ENCODE measurements at places on chromosomes 16 and 17.

DNA sequence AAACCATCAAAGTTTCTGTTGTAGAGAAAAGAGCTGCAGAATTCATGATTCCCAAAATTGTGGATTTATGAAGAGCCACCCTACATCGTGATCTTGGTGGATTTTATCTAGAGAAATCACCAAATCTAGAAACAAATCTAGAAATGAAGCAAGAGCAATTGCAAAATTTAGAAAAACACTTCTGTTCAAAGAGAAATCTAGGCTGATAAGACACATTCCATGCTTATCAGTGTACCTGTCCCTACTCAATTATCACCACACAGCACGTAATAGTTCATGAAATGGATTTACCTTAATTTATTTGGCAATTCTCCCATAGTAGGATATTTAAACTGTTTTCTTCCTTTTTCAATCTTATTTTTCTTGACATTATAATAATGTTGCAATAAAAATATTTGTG is 94.0 kb upstream of the NOL11 start:
- no peak for DNase-seq

DNA sequence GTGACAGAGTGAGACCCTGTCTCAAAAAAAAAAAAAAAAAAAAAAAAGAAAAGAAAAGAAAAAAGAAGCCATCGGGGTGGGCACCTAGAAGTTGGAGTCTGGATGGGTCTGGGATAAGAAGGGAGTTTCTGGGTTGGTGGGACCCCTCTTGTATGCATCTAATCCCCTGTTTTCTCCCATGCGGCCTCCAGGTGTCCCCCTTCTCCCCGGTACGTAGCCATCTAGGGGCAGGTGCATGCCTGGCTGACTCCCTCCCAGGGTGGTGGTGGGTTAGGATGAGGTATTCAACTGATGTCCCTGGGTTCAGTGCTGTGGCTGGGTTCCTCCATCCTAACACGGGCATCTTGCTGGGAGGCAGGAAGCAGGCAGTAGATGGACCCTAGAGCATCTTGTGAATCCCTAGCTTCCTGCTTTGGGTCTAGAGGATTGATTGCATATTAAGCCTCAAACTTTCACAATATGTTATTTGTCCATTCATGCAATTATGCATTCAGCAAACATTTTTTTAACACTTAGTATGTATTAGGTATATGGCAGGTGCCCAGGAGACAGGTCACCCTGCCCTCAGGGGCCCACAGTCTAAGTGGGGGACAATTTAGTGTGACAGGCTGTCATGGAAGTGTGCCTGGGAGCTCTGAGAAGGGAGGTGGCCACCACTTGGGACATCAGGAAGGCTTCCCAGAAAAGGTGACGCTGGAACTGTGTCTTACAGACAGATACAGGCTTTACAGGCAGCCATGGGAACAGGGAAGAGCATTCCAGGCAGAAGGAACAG is 13.1 kb downstream of the FMNL1 start:
- no peak for DNase-seq

GRCh38 chr17:681738-682529 is 32.7 kb downstream of the VPS53 start:
- no peak for DNase-seq

DNA sequence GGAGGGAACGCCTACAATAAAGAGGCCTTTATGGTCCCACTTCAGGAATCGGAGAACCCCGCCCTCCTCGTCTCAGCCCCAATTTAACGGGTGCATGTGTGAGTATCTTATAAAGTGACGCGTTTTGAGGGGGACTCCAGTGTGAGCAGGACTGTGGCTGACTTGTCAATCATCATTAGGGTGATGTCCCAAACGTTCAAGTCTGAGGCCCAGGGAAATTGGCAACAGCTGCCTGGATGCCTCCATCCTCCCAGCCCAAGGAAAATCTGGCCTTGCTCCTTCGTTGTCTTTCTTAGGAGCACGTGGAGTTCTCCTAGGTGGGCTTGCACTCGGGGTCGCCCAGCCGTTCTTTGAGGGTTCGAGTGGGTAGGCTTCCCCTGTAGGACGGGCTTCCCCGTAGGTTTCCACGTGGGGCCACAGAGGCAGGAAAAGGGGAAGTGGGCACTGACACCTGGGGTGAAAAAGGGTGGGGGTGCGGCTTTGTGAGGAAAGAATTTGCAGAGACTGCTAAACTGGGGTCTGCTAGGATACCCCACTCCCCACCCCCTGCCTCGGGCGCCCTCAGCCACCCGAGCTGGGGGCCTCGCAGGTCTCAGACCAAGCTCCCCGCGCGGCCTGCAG is 561 bp upstream of the HERPUD1 start:
- peak; percentile 73 for DNase-seq

GRCh38 chr17:28499364-28499664 is 6.8 kb upstream of the FOXN1 start:
- no peak for DNase-seq

DNA sequence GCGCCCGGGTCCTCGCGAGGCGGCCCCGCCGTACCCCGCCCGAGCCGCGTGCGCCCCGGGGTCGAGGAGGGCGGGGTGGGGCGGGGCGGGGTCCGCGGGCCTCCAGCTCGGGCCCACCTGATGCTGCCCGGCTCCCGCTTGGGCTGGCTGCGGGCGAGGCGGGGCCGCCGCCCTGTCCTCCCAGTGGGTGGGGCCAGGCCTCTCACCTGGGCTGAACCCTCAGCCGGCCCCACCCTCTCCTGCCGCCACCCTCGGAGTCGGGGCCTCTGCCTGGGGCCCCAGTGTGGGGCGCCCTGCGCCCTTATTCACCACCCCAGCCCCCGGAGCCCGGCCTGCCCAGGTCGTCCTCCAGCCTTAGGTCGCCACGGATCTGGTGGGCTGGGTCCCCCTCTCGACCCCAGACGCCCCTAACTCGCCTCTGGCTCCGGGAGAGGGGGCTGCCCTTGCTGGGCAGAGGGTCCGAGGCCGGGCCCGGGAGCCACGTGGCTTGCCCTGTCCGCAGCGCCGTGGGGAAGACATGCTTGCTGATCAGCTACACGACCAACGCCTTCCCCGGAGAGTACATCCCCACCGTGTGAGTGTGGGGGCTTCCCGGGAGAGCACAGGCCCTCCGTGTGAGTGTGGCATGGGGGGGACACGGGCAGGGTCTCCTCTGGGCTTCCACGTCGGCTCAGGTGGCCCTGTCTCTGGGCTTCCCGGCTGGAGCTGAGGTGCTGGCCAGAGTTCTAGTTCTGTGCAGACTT is 578 bp downstream of the RAC3 start:
- DNase-seq = peak; percentile 77

DNA sequence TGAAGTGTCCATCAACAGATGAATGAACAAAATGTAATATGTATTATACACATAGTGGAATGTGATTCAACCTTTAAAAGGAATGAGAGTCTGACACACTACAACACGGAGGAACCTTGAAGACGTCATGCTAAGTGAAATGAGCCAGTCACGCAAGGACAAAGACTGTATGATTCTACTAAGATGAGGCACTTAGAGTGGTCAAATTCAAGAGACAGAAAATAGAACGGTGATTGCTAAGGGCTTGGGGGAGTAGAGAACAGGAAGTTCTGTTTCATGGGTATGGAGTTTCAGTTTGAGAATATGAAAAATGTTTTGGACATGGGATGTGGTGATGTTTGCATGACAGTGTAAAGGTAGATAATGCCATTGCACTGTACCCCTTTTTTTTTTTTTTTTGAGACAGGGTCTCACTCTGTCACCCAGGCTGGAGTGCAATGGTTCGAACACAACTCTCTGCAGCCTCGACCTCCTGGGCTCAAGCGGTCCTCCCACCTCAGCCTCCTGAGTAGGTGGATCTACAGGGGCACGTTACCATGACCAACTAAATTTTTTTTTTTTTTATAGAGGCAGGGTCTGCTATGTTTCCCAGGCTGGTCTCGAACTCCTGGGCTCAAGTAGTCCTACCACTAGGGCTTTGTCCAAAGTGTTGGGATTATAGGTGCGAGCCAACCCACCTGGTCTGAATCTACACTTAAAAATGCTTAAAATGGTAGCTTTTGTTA is 2.9 kb upstream of the CCDC102A start:
- DNase-seq = peak; percentile 61

- DNase-seq = no peak
These were observed 68.0 kb upstream of the CREBBP start for GRCh38 chr16:3948378-3948995.

GRCh38 chr16:17414421-17414820 is 56.3 kb downstream of the XYLT1 start:
- DNase-seq = peak; percentile 18

DNA sequence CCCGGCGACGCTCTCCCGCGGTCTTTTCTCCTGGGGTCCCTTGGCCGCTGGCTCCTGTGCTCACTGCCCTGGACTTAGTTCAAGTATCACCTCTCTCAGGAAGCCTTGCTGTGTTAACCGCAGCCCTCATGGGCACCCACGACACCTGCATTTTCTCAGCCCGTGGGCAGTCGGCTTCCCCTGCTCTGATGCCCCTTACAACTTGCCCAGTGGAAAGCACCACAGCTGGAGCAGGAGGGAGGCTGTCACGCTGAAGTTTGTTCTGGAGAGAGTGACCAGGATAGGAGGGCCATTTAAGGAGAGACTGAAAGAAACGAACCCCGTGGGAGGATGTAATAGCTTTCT is 395 bp downstream of the STXBP4 start:
- DNase-seq = peak; percentile 20

DNA sequence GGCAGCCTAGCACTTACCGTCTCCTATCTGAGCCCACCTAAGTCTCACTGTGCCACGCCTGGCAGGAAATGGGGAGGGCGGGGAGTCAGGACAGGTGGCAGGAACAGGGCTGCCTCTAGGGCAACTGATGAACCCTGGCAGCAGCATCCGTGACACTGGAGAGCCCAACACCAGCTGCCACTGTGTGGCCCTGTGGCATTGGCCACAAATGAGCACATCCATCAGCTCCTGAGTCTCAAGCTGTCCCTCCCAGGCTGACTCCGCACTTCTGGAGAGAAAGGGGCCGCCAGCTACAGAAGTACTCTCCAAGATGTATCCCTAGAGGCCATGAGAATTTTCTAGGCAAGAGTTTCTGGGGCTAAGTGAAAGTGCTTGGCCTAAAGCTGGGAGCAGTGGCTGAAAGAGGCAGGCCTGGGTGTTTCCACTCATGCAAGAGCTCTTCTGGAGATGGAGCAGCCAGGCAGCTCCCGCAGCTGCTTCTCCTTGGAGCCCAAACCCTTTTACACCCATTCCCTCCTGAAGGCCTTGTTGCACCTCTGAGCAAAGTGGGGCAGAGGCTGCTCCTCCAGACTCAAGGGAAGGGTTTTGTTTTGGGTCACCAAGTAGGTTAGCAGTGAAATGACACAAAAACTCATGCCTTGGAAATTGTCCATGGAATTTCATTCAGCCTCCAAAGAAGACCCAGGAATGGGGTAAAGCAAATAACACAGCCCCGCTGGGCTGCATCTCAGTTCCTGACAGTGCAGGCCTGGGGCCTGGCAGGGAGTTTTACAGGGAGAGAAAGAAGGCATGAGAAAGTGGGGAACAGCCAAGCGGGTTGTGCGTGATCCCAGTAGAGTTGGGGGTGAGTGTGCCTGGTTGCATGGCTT is 25.8 kb downstream of the PEMT start:
- DNase-seq = no peak

DNA sequence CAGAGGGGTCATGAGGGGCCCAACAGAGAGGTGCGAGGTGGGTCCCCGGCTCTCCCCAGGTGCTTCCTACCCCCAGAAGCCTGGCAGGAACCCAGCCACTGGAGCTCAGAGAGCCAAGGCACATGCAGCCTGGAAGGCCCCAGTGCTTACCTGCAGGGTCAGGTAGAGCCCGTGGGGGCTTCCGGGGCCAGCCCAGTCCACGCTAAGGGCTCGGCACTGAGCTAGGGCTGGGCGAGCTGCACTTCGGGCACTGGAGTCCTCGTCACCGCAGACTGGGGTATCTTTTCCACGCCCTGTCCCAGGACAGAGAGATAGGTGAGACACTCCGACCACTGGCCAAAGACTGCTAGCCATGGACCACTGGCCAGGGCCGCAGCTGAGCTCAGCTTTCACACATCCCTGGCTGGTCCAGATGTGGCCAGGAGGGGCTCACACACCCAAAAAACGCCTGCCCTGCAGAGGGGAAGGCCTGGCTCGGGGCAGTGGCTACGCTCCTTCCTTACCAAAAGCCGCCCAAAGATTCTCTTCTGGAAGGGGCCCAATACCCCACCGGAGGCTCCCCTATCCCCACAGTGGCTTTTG is 7.4 kb downstream of the KIFC3 start:
- no peak for DNase-seq

DNA sequence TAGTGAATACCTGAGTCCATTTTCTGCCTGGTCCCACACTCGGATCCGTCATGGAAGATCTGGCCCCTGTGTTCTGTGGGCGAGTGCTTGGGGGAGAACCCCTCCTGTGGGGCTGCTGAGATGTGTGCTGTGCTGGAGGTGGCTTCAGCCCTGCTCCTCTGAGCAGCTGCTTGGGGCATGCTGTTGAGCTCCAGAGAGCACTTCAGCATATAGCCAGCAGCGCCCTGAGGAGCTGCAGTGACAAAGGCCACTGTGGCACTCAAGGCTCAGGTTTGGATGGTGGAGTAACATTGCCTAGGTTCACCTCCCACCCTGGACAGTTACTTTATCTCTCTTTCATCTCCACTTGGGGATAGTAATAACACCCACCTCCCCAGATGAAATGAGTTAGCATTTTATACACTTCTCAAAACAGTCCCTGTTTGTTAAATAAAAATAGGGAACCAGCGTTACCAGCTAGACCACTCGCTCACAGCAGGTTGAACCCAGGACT is 75.3 kb downstream of the KSR1 start:
- DNase-seq = no peak

DNA sequence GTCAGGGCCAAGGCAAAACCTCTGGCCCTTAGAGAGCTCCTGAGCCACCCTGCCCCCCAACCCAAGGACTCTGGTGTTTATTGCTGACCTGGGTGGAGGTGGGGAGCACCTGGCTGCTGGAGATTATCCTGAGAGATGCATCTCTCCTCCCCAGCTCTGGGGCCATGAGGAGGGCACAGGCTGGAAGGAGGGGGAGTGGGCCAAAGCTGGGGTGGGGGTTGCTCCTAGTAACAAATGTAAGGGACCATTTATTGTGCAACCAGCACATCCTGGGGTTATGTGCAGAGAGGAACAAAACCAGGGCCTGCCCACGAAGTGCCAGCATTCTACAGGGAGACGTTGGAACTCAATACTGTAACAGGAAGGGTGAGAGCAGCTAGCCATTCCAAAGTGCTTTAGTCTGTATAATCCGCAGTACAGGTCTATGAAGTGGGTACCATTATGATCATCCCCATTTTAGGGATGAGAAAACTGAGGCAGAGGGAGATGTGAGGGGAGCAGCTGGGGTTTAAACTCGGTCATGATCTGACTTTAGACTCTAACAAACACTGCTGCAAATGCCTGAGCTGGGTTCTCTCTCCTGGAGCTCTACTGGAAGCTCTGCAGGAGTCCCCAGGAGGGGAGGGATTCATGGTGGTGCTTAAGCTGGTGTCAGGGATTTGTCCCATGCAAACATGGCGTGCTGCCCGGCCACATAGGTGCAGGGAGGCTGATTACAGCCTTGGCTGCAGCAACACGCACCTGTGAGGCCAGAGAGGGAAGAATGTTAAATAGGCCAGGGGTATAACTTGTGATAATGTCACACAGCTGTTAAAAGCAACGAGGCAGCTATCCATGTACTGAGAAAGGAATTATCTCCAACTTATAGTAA is 1.4 kb upstream of the RHBDF2 start:
- DNase-seq = no peak

- DNase-seq = no peak
These were observed 14.3 kb downstream of the ACSF2 start for GRCh38 chr17:50440172-50440837.
